ENCODE measurements at places on chromosomes 1 and 21. TPM values are rescaled to one million over a fixed set of nuclear protein-coding genes. Genes with fewer than 3 reads are reported as not detected.

Gene BTBD8
- total RNA-seq: 0.69 TPM

DNA sequence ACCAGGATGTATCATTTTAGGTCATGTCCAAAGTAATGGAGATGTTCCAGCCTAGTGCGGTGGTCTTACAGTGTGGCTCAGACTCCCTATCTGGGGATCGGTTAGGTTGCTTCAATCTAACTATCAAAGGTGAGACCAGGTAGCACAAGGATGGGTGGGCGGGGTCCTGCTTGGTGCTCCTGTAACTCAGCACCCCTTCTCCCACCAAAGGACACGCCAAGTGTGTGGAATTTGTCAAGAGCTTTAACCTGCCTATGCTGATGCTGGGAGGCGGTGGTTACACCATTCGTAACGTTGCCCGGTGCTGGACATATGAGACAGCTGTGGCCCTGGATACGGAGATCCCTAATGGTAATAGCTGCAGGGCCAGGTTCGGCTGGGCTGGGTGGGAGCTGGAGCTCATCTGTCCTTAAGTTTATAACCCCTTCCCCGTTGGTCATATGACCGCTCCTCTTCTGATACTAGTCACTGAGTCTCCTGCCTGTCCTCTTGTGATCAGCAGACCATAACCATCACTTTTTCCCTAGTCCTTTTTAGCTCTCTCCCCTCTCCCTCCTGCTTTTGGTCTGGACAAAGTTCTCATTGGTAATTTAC is 5.4 kb downstream of the MARCKSL1 start:
- no peaks in the 10 kb centered on the region for H3K27me3 ChIP-seq
- H3K4me3 ChIP-seq: no peak overlapping the region
- H3K36me3 ChIP-seq: peaks cover 35% of the 10 kb centered on the region
- no peak for DNase-seq
- peaks cover 21% of the 10 kb centered on the region for H3K4me1 ChIP-seq

GRCh38 chr21:44643741-44644310 is 2.4 kb upstream of the KRTAP10-11 start:
- H3K4me3 ChIP-seq: no peak overlapping the region
- no peak for DNase-seq
- H3K4me1 ChIP-seq: no peaks in the 10 kb centered on the region
- no peaks in the 10 kb centered on the region for H3K36me3 ChIP-seq
- H3K27me3 ChIP-seq: no peaks in the 10 kb centered on the region

Gene LYPD8
- not detected for total RNA-seq

Data from Panc1 (cell line).